Stimulated activated CD4-positive, alpha-beta T cell treated with anti-CD3 and anti-CD28 coated beads, Interleukin-15, amount 100 ng/mL, for 1 hour (primary cell): ENCODE measurements at places on chromosomes 4 and X.

DNA sequence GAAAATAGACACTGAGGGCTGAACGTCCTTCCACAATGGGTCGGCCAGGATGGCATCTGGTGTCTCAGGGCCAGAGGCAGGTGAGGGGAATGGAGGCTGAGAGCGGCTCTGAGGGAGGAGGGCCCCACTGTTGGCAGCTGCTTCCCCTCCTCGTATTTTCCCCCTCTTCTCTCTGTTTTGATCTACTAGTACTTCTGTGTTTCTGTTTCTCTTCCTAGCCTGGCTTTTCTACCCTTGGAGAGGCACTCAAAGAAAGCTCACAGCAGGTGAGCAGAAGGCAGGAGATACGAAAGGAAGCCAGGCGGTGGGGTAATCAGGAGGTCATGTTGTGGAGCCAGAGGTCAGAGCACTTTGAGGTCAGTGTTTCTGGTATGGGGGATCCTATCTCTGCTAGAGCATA, 151.8 kb upstream of the GATB start:
- DNase-seq, result no peak

GRCh38 chr4:153514688-153515426, 48.7 kb downstream of the TMEM131L start:
- no peak for DNase-seq

- no peak for DNase-seq
These were observed 165.9 kb downstream of the PDGFC start for GRCh38 chr4:156805696-156806095.

DNA sequence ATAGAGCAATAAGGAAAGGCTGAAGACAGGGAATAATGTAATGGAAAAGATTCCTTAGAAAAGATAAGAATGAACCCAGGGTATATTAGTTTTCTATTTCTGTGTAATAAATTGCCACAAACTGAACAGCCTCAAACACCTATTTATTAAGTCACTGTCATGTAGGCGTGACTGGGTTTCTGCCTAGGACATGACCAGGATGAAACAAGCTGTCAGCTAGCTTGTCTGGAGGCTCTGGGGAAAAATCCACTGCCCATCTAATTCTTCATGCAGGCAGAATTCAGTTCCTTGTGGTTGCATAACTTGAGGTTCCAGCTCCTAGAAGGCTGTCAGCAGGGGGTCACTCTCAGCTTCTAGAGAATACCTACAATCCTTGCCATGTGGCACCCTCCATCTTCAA, 277.7 kb downstream of the TMA16 start:
- DNase-seq, result no peak

DNA sequence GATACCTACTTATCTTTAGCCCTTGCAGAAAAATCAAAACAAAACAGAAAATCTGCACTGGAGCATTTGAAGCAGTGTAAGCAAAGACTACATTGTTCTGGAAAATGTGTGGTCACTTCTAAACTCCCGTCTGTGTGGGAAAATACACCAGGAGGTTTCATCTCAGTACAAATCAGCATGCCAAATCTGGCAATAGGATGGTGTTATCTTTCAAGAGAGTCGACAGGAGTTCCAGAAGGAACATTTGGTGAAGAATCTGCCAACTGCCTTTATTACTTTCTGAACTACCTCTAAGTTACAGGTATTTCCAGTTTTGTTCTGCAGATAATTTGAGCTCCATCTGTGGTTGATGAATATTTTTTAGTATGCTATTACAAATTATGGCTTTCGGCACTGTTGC, 1348.0 kb downstream of the RAPGEF2 start:
- DNase-seq, result no peak

GRCh38 chr4:159860945-159861344, 758.1 kb downstream of the RAPGEF2 start:
- DNase-seq, result no peak

DNA sequence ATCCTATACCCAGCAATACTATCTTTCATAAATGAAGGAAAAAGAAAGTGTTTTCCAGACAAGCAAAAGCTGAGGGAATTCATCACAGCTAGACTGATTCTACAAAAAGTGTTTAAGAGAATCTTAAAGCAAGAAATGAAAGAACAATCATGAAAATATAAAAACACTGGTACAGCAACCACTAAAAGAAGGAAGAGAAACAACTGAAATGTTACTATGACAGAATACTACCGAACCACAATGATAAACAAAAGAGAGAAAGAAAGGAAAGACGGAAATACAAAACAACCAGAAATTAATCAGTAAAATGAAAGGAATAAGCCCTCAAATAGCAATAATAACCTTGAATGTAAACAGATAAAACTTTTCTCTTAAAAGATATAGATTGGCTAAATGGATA, 110.8 kb upstream of the AFF2 start:
- DNase-seq, result no peak
